Jurkat, Clone E6-1 (cell line): ENCODE measurements at places on chromosomes 2 and 18.

DNA sequence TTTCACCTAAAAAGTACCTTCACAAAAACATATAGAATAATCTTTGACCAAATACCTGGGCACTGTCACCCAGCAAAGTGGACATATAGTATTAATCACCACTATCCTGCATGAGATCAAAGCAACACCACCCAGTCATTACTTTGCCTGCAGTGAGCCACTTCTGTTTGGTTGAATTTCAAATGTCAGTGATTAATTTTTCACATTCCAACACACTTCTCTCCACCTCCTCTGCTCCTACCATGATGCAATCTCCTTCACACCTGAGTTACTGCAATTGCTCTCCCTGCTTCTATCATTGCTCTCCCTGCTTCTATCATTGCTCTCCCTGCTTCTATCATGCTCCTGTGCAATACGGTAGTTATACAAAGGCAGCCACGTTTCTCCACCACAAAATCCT is 106.1 kb upstream of the NETO1 start:
- DNase-seq, result no peak

DNA sequence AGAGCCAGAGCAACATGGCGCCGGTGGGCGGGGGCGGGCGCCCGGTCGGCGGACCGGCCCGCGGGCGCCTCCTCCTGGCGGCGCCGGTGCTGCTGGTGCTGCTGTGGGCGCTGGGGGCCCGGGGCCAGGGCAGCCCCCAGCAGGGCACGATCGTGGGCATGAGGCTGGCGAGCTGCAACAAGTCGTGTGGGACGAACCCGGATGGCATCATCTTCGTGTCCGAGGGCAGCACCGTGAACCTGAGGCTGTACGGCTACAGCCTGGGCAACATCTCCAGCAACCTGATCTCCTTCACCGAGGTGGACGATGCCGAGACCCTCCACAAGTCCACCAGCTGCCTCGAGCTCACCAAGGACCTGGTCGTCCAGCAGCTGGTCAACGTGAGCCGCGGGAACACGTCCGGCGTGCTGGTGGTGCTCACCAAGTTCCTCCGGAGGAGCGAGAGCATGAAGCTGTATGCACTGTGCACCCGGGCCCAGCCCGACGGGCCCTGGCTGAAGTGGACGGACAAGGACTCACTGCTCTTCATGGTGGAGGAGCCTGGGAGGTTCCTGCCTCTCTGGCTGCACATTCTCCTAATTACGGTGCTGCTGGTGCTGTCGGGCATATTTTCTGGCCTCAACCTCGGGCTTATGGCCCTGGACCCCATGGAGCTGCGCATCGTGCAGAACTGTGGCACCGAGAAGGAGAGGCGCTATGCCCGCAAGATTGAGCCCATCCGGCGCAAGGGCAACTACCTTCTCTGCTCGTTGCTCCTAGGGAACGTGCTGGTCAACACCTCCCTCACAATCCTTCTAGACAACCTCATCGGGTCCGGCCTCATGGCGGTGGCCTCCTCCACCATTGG is 507 bp downstream of the CNNM4 start:
- DNase-seq, result no peak

- DNase-seq, result no peak
Observed at GRCh38 chr2:72822794-72823193, 3.0 kb downstream of the EXOC6B start.

DNA sequence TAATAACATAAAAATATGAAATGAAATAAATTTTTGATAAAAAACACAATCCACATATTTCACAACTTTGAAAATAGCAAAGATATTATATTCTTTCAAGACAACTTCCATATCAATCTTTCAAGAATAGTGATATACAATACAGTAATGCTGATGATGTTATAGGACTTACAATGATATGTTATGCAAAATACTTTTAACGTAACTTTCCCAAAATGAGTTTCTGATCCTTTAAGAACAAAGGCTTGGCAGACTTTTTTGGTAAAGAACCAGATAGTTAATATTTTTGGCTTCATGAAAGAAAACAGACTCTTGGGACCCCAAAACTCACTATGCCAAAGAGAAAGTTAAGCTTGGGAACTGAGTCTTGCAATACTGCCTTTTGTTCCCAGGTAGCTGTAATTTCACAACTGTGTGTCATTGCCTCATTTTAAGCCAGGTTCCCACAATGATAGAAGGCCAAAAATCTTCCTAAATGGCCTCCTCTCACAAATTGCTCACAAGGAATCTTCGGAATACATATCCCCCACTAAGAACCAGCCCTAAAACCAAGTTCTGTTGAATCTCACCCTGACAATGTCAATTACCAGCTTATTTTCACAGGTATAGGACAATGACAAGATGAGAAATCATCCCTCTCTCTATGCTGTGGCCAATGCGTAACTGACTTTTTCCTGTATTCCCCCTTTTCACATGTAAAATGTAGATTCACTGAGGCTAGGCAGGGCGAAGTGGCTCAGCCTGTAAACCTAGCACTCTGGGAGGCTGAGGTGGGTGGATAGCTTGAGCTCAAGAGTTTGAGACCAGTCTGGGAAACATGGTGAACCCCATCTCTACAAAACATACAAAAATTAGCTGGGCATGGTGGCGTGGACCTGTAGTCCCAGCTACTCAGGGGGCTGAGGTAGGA is 54.8 kb upstream of the STRN start:
- DNase-seq, result no peak

DNA sequence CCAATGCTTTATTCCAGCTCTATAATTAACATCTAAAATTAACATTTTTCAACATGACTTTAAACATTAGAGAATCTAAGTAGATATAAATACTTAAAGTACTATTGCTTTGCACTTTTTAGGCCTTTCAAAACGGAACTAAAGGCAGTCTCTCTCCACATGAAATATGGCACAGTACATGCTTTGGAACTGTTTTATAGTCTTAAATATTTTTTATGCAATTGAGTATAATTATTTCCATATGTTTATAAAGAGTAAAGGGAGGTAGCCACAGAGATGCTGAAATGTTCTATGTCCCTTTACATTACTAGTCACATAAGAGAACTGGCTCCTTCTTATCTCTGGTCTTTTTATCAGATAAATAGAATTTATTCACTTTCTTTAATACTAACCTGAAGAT is 674.0 kb downstream of the PLCL1 start:
- DNase-seq, result no peak
